AG08395 (cell line): ENCODE measurements at places on chromosomes 5 and 9.

- no peak for DNase-seq
Observed at GRCh38 chr5:6358434-6358820, 19.9 kb downstream of the MED10 start.

DNA sequence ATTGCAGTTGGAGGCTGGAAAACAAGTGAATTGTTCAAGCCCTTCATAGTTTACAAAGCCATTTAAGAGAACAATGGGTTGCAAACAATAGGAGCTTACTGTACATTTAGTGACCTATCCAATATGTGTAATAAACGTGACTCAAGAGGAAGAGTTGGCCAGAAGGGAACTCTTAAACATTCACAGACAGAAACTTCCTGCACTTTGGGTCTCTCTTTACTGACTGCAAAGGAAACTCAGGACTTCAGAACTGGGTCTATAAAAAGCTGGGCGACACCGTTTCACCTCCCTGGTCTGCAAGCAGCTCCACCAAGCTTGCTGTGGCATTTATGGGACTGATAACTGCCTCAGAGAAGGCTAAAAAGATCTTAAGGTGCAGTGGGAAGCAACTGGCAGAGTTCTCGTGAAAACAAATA, 48.7 kb upstream of the SPATA31D4 start:
- DNase-seq: no peak

DNA sequence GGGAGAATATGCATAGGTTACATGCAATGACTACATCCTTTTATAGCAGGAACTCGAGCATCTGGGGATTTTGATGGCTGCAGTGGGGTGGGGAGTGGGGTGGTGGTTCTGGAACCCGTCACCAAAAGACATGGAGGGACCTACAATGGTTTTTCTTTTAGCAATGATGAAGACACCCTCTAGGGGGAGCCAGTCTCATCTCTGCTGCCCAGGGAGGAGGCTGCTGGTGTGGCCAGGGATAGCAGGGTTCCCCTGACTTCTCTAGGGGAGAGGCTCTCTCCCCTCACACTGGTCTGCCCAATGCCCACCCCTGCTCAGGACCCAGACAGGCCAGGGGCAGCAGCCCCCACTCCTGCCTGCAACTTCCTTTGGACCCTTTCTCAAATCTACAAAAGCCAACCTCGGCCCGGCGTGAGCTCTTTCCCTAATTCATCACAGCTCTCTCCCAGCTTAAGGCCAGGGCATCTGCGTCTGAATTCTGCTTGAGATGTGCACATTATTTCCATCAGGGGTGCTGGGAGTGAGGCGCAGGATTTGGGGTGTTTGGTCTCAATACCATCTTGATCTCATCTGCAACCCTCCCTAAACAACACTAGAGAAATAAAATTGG, 73.6 kb upstream of the RETREG1 start:
- peak; percentile 87 for DNase-seq

DNA sequence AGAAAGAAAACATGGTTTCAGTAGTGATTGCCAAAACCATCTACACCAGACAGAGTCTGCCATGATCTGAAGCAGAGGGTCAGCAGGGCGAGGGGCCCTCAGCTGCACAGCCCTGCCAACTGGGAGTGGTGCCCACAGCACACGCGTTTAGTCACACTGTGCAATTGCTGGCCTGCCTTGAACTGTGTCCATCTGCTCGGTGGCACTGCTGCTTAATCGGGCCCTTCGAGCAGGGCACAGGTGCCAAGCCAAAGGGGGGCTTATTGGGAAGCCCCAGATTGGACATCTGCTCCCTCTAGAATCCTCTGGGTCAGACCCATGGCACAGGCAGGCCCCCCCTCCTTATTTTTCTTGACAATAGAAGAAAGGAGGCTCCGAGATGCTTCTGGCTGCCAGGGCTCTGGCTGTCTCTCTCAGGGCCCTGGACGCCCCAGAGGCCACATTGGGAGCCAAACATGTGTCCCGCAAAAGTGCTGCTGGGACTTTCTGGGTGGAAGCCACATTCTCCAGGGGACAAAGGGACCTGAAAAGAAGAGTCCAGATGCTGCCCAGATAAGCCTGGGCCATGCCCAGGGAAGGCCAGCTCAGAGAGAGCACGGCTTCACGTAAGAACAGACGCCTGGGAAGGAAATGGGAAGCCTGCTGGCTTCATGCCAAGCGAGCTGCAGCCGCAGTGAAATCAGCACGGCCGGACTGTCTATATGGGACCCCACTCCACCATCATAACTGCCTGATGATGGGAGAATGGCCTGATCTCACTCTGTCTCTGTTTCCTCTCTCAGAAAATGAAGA, 349.2 kb downstream of the GADD45G start:
- DNase-seq: no peak

- no peak for DNase-seq
Observed at GRCh38 chr9:77561331-77562018, 86.6 kb downstream of the GNA14 start.

DNA sequence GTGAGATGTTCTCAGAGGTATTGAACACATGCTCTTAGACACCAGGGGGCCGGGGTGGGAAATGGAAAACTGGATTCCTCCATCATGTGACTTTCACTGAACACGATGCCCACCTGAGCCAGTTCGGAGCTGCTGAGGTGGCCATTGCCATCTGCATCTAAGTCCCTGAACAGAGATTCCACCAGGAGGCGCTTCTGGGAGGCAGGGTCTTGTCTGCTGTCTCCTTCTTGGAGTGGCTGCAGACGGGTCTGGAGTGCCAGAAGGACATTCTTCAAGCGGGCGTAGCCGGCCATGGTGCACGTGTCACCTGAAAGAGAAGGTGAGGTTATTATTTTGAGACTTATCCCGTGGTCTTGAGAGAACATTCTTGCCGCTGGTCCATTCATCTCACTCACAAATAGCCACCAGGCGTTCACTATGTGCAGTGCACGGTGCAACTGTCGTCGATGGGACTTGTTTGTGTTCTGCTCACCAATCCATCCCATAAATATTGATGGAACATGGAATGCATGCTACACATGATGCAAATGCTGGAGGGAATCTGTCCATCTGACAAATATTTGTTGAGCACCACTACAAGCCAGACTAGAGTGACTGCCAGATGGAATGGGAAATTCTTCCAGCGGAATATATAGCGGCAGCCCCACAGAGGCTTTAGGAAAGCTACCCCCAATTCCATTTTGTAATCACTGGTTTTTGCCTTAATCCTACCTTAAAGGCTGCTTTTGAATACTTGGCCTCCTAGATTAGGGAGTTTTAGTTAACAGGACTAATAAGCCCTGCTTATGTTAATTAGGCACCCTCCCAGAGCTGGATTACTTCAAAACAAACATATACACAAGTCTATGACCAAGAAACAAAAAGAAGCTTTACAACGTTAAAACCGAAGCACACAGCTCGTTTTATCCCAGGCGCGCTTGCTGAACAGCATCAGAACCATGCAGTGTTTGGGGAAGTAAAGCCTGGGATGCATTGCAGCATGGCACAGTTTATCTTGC, 264.8 kb downstream of the HSPA4 start:
- no peak for DNase-seq
